Myocyte (in vitro differentiated cells): ENCODE measurements at places on chromosomes 5 and 9. TPM values are rescaled to one million over a fixed set of nuclear protein-coding genes. Genes with fewer than 3 reads are reported as not detected.
A peak's percentile ranks its signal among the peaks of the same experiment; 100 is the strongest.

GRCh38 chr9:27429436-27429835 is 94.7 kb upstream of the IFNK start:
- no peak for DNase-seq

- DNase-seq = no peak
These were observed 123.0 kb upstream of the KCNN2 start for GRCh38 chr5:114238771-114239313.

GRCh38 chr5:19401032-19401431 is 587.0 kb downstream of the CDH18 start:
- DNase-seq = no peak

- no peak for DNase-seq
These were observed 95.2 kb downstream of the APTX start for GRCh38 chr9:32906213-32906612.

DNA sequence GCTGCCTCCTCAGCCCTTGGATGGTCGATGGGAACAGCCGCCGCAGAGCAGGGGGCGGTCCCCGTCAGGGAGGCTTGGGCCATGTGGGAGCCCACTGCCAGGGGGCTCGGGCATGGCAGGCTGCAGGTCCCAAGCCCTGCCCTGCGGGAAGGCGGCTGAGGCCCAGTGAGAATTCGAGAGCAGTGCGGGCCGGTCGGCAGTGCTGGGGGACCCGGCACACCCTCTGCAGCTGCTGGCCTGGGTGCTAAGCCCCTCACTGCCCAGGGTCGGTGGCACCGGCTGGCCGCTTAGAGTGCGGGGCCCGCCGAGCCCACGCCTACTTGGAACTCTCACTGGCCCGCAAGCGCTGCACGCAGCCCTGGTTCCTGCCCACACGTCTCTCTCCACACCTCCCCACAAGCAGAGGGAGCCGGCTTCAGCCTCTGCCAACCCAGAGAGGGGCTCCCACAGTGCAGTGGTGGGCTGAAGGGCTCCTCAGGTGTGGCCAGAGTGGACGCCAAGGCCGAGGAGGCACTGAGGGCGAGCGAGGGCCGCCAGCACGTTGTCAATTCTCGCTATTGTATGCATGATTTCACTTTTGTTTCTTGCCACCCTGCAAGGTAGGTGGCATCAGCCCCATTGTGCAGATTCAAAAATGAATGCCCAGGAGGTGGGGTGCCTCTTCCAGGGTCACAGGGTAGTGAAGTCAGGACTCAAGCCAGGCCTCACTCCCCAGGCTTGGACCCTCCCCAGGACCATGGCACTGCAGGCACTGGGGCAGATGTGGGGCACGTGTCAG is 48.6 kb downstream of the COL15A1 start:
- DNase-seq = no peak

Gene PDE8B
- not detected in 2 replicates for total RNA-seq

GRCh38 chr5:66929995-66930394 is 266.6 kb downstream of the CD180 start:
- DNase-seq = no peak

- no peak for DNase-seq
These were observed 235.5 kb downstream of the SLIT3 start for GRCh38 chr5:169065400-169065799.

Gene IL3
- total RNA-seq = not detected in 2 replicates

Gene ARID3C
- total RNA-seq = 0.16 TPM in 1 of 2 replicates, not detected in the other

DNA sequence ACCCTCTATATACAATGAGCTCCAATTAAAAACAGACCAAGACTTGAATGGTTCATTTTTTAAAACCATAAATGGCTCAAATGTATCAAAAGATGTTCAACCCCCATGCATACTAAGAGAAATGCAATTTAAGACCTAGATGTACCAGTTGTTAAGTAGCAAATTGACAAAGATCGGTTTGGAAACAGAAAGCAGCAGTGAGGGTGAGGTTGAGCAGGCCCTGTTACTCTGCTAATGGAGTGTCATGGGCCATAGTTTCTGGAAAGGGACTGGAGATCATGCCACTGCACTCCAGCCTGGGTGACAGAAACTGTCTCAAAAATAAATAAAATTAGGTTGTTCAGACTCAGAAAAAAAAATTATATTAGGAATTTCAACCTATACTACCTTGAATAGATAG is 55.0 kb downstream of the FNBP1 start:
- DNase-seq = no peak

- no peak for DNase-seq
These were observed 221.2 kb downstream of the MEF2C start for GRCh38 chr5:88661806-88662207.

GRCh38 chr5:142201471-142201887 is 92.9 kb downstream of the NDFIP1 start:
- DNase-seq = peak; percentile 29

DNA sequence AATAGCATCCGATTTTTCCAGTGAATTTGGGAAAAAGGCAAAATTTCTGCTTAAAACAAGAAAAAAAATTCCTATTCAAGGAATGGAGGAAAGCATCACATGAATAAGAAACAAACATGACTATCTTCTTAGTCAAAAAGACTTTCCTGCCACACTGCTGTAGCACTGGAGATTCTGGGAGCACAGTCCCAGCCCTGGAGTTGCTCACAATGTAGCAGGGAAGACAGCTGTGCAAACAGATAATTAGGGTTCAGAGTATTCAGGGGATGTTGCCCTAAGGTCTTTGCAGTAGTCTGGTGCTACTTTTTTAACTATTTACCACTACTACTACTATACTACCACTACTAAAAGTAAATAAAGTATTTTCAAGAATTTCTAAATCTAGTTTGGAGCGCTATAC is 86.5 kb downstream of the BNC2 start:
- DNase-seq = peak; percentile 36

- no peak for DNase-seq
These were observed 616.3 kb upstream of the KLF4 start for GRCh38 chr9:108105885-108106284.

Gene PAEP
- not detected in 2 replicates for total RNA-seq

Gene NRARP
- total RNA-seq = 1.2 and 2.0 TPM in 2 replicates

Gene PDLIM4
- total RNA-seq = 220 and 230 TPM in 2 replicates

GRCh38 chr5:101346906-101347305 is 443.8 kb upstream of the ST8SIA4 start:
- no peak for DNase-seq

Gene ADAMTS19
- total RNA-seq = not detected in 2 replicates

Gene PCDHB8
- total RNA-seq = 9.5 and 10.4 TPM in 2 replicates

DNA sequence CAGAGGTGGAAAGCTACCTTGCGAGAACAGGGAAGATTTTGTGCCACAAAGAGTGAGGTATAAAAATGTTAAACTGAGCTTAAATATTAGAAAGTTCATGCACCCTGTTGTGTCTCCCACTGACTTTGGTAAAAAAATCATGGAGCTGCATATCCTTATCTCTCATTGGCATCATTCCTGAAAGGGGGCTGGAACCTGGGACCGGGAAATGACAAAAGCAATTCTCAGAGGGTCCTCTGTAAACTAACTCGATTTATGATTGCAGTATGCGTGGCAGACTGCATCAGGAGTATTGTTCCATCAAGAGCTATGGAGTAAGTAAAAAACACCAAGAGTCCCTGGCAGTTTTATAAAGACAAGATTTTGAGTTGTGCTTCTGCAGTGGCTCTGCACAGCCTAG is 148.8 kb downstream of the DCP2 start:
- no peak for DNase-seq

- peak; percentile 75 for DNase-seq
These were observed 8.8 kb upstream of the TRAF1 start for GRCh38 chr9:120935383-120935857.

Gene LCN9
- not detected in 2 replicates for total RNA-seq

- DNase-seq = no peak
These were observed 23.6 kb downstream of the OR2V2 start for GRCh38 chr5:181170996-181171395.

DNA sequence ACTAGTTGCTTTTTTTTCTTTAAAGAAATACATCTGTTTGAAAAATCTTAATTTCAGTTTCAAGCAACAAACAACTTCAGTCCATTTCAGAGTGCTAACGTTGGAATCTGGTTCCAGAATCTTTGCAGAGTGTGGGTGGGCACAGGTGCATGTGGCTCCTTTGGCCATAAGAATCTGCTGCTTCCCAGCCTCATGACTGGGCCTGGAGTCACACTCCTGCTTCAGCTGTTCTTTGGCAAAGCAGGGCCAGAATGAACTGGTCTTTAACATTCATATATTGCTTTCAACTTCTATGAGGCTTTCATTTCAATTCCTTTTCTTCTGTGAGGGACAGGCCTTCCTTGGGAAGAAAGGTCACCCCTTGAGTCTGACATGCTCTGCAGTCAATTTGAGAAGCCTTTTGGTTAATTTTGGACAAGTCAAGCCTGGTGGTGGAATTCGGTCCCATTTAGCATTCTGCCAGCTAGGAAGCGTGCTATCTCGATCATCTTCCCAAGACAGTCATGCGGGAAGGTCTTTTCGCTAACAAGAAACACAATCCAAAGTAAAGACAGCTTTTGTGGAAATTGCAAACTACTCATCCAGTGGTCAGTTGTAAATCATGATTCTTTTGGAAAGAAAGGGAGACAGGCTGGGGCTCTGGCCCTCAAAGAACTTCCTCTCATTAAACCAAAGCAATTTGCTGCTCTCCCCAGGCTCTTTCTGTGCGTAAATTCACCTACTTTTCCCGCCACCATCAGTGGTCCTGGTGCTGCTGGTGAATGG is 55.2 kb downstream of the SLC1A3 start:
- DNase-seq = peak; percentile 91

Gene NUTM2G
- total RNA-seq = not detected in 2 replicates

GRCh38 chr9:37760416-37761161 is 7.0 kb downstream of the TRMT10B start:
- no peak for DNase-seq

GRCh38 chr9:30932226-30932625 is 1452.2 kb upstream of the ACO1 start:
- no peak for DNase-seq

Gene KIF12
- not detected in 2 replicates for total RNA-seq

DNA sequence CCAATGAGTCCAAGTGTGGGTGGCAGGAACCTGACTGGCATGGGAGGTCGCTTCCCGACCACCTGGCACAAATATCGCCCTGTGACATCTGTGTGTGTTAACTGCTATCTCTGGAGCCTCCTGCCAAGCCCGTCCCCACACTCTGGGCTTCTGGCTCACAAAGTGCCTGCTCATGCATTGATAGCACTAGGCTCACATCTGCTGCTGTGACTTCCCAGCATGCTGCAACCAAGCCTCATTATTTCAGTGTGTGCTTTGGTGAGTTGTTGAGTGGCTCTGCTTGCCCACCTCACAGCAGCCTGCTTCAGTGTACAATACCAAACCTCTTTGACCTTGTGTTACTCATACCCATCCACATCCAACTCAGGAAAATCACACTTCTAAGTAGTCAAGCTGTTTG is 139.8 kb downstream of the APBA1 start:
- no peak for DNase-seq

- peak; percentile 38 for DNase-seq
These were observed 34.5 kb downstream of the COL15A1 start for GRCh38 chr9:98978231-98978681.

DNA sequence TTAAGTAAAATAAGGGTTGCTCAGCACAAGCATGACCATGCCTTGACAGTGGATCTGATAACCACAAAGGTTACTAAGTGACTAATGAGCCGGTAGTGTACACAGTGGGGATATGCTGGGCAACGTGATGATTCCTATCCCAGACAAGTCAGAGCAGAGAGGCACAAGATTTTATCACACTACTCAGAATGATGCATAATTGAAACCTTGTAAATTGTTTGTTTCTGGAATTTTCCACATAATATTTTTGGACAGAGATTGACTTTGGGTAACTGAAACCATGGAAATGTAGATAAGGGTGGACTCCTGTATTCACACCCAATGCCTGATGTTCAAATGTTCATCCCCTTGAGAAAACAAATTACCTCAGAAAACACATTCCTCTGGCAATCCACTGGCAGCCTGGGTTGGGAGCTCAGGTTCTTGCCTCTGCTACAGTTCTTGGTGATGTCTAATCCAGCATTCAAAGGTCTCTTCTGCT is 16.2 kb upstream of the ERAP1 start:
- peak; percentile 48 for DNase-seq

Gene SPATA31E1
- not detected in 2 replicates for total RNA-seq

- DNase-seq = no peak
These were observed 551.8 kb upstream of the TYRP1 start for GRCh38 chr9:12141422-12141821.

Gene KIF4B
- total RNA-seq = not detected in 2 replicates

Gene SLIT3
- total RNA-seq = not detected in 2 replicates

DNA sequence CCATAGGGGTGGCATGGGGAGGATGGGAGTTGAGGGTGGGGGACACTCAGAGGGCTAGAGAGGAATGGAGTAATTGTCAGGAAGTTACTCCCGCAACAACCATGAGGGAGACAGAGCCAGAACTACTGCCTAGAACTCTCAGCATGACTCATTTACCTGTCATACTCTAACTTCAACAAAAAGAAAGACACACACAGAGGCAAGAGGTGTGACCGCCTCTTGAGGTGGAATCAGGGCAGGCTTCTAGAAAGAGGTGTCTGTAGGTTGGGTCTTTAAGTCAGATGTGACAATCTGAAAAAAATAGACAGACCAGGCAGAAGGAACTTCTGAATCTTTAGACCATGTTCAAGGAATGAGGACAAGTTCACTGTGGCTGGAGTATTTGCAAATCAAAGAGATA is 73.4 kb downstream of the GABBR2 start:
- DNase-seq = no peak

GRCh38 chr5:59607138-59607765 is 286.3 kb downstream of the PDE4D start:
- no peak for DNase-seq

DNA sequence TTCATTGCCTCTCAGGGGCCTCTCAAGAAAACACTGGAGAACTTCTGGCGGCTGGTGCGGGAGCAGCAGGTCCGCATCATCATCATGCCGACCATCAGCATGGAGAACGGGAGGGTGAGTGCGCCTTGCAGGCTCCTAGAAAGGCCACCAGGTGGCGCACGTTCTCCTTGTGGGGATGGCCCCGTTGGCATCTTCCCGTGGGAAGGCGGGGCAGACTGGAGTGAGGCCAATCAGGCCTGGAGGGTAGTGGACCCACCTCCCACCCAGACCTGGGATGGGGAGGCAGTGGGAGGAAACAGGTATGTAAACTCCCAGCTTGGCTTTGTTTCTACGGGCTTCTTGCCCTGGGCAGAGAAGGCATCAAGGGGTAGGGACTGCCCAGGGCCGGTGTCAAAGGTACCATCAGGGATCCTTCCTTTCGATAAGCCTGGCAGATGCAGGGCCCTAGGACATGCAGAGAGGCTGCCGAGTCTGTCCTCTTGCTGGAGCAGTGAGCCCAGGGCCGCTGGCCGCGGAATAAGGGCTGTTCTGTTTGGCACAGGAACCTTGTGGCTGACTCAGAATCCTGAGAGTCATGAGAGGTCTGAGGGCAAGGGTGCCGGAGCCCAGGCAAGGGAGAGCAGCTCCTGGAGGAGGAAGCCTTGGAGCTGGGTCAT is 18.9 kb upstream of the SPTLC1 start:
- peak; percentile 81 for DNase-seq

Gene HEMGN
- total RNA-seq = 0.08 and 0.10 TPM in 2 replicates
